ENCODE measurements at places on chromosomes 5 and 9. TPM values are rescaled to one million over a fixed set of nuclear protein-coding genes. Genes with fewer than 3 reads are reported as not detected.

DNA sequence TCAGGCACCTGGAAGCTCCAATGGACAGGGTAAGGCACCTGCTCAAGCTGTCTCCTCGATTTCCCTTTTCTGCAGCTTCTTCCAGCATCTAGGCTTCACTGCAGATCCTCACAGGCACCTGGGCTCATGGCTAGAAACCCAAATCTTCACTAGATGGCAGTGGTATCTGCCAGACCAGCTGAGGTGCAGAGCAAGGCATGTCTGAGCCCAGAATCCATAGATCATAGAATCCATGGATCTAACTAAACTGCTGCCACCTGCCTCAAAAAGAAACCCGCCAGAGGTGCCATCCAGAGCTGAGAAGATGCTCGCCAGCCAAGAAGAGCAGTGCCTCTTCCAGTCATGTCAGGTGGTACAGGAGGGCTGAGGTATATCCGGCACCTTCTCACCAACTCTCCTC lies 6.9 kb downstream of the SHC3 start:
- no peak for DNase-seq

GRCh38 chr9:23587903-23588302 lies 238.1 kb downstream of the ELAVL2 start:
- DNase-seq = peak; percentile 28

- peak; percentile 95 for DNase-seq
Measured at GRCh38 chr5:151699071-151699901, 12.6 kb upstream of the SPARC start.

DNA sequence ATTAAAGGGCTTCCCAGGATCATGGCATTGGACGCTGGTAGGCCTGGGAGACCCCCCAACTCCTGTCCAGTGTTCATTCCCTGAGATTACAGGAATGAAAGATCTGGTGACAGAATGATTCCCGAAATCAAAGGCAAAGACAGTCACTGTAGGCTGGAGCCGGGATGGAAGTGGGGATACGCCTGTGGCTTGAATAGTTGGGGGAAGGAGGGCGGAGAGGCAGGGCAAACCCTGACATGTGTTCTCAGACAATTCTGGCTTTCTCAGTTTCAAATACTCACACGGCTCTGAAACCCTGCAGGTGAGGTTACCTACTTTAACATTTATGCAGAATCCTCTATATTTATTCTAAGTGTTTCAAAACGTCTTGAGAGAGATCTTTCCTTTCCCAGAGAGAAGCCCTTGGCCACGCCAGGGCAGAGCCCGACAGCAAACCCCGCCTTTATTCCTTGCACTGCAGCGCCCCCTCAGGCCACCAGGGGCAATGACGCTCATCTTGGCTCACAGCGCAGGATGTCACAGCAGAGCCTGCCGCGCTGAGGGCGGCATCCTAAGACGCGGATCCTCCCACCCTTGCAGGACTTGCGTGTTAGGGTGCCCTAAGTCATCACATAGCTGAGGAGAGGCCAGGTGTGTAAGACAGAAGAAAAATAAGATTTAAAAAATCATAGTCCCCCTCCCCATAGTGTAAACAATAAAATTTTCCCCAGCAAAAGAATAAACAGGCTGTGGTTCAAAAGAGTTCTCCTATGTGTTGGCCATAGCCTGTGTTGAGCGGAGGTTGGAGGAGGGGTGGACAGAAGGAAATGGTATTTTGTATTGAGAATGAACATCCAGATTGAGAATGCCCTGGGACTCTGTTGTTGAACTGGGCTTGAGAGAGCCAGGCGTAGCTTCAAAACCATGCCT lies 284.5 kb downstream of the NTRK2 start:
- DNase-seq = peak; percentile 46

DNA sequence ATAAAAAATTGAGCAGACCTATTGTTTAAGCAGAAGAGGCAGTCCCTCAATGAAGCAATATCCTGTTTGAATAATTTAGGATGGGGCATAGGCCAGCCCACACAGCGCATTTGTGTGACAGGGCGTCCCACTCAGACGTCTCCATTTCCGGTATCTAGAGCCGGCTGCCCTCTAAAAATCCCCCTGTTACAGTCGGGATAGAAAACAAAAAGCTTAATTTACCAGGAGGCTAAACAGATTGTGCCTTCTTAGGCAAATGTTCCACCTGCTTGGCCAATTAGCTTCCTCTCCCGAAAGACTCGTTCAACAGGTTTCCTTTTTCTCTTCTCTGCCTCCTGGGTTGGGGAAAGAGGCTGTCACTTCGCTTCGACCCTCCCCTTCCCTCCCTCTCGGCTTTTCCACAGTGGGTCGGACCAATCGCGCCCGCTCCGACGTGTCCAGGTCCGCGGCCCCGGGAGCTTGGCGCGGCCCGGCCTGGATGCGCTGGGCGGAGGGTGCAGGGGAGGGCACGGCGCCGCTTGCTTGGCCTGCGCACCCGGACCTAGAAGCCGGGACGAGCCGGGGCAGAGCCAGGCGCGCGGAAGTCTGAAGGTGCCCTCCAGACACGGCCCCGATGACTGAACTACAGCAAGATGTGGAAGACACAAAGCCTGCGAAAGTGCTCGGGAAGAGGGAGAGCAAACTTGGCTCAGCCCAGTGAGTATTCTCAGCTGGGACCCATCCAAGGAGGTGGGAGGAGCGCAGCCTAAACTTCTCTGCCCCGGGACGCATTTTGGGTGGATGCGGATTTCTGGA lies at the start of gene GRAMD2B:
GRAMD2B (plus strand) TSS at position 416 of the 795 bp plus-strand sequence; CDS start at position 614, 198 bp downstream.
- peak; percentile 85 for DNase-seq

DNA sequence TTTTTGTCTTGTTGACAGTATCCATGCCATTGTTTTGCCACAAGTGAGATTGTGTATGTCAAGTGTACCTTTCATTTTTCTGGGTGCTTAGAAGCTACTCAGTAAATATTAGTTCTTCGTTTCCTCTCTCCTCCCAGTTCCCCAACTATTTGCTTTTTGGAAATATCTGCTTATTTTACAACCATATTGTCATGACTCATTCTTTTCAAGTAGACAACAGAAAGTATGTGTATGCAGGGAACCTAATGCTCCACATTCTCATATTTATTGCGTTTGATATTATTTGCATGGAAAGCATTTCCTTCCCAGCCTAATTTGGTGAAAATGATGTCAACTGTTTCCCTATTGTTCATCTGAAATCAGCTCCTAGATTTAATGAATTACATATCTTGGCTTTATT lies 483.7 kb upstream of the RIOK2 start:
- DNase-seq = no peak

- no peak for DNase-seq
Measured at GRCh38 chr9:35341021-35341420, 148.9 kb upstream of the RUSC2 start.

GRCh38 chr9:136665704-136666371 lies 3.1 kb downstream of the EGFL7 start:
- DNase-seq = no peak

DNA sequence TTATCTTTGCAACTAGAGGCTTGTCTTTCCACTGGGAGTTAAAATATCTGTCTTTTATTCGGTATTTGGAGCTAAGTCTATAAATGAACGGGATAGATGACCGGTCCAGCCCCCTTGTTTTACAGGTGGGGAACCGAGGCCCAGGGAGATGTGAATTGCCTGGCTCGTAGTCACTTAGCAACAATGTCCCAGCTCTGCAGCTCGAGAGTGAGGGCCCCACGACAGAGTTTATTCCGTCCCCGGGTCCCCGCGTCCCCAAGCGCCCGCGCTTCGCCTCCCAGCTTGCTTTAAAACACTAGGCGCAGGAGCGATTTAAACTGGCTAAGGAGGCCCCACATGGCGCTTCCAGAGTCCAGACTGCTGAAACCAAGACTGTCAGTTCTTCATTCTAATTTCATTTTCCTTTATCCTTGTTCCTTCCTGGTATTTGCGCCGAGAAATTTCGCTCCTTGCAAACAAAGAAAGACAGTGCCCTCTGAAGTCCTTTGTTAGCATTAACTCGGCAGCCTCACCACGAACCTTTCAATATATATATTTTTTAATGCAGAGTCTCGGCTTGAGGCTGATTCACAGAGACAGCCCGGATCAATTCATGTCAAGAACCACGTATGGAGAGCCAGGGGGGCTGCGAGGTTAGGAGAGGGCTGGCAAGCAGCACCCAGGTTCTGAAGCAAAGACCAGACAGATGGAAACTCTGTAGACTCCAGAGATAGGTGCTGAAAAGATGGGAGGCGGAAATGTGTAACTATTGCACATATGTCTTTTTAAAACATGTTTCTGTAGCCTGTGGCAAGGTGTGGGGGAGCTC lies 1.4 kb upstream of the ENC1 start:
- DNase-seq = peak; percentile 84

DNA sequence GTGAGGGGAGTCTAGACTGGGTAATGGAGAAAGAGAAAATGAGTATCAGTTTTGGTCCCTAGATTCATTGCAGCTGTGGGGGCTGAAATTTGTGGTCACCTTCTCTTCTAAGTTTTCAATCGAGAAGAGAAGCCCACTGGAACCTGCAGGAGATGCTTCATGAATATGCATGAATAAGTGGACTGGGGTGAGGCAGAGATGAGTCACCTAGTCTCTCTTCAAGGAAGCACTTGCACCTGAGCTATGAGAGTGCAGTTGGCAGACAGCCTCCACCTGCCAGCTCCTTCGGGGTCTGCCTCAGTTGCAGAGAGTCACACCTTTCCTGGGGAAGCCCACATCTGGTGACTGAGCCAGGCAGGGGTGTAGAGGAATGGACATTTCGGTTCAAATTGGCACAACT lies 69.1 kb downstream of the ZNF366 start:
- peak; percentile 77 for DNase-seq

- no peak for DNase-seq
Measured at GRCh38 chr5:73205305-73205704, 32.3 kb downstream of the TMEM174 start.

- no peak for DNase-seq
Measured at GRCh38 chr9:131272212-131272611, 4.1 kb downstream of the FAM78A start.

DNA sequence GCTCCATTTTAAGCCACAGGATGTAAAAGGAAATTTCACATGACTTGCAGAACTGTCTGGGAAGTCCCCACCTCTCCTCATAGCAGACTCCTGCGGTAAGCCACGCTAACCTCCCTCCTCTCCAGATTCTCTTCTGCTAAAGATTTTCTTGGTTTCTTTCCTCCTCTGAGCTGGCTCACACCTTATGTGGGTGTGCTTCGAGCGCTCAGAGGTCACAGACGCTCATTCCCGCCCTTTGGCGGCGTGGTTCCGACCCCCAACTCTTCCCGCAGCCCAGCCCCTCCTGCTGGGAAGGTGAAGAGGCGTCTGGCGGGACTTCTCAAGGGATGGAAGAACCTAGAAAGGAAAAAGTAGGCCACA lies 32.9 kb upstream of the CDK20 start:
- peak; percentile 23 for DNase-seq

- DNase-seq = peak; percentile 12
Measured at GRCh38 chr5:125348936-125349831, 602.7 kb upstream of the ZNF608 start.

The LCN9 gene
- not detected for total RNA-seq

The SREK1 gene
- 26.7 TPM for total RNA-seq

The TNC gene
- 215 TPM for total RNA-seq
